ENCODE measurements at places on chromosomes 1 and 21.
A peak's percentile ranks its signal among the peaks of the same experiment; 100 is the strongest.

DNA sequence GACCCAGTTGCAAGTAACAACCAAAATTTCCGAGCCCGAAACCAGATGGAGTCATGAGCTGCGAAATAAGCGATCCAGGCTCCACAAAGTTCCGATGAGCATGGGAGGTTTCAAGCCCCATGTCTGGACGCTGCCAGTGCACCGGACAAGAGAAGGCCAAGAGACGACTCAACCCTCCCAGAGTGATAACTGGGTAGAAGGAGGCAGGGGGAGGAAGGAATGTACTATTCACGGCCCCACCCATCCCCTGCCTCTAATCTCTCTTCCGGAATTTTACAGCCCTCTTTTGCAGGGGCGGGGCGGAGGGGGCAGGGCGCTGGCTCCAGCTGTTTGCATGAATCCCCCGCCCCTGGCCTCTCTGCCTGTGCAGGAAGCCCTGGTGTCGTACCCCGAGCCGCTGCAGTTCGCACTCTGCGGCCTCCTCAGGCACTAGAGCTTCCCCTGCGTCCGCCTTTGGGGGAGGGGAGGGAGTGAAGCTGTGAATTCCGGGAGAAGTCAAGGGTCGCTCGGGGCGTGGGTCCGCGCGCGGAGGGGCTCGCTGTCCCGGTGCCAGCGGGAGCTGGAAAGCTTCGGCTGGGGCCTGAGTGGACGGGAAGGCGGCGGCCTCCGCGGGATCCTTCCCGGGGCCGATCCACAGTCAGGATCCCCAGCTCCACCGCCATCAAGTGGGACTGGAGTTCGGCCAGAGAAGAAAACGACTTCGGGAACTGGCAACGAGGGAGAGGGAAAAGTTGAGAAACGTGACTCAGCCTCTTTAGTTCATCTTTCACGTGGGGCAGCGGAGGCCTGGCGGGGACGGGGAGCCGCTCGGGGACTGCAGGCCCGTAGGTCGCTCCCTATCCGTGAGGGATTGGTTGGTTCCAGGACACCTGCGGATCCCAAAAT lies 6.3 kb upstream of the PTP4A2 start:
- peak overlapping the region; percentile 95 for H3K27ac ChIP-seq
- no peaks in the 10 kb centered on the region for H3K27me3 ChIP-seq
- H3K4me1 ChIP-seq = peaks cover 63% of the 10 kb centered on the region
- peak overlapping the region; percentile 67 for H3K4me3 ChIP-seq

GRCh38 chr21:14527696-14528652 lies 18.1 kb downstream of the SAMSN1 start:
- H3K27me3 ChIP-seq = no peaks in the 10 kb centered on the region
- peaks cover 76% of the 10 kb centered on the region for H3K4me1 ChIP-seq
- peak overlapping the region; percentile 99 for H3K27ac ChIP-seq
- H3K36me3 ChIP-seq = peaks cover 49% of the 10 kb centered on the region
- no peak for DNase-seq
- peak overlapping the region; percentile 76 for H3K4me3 ChIP-seq

DNA sequence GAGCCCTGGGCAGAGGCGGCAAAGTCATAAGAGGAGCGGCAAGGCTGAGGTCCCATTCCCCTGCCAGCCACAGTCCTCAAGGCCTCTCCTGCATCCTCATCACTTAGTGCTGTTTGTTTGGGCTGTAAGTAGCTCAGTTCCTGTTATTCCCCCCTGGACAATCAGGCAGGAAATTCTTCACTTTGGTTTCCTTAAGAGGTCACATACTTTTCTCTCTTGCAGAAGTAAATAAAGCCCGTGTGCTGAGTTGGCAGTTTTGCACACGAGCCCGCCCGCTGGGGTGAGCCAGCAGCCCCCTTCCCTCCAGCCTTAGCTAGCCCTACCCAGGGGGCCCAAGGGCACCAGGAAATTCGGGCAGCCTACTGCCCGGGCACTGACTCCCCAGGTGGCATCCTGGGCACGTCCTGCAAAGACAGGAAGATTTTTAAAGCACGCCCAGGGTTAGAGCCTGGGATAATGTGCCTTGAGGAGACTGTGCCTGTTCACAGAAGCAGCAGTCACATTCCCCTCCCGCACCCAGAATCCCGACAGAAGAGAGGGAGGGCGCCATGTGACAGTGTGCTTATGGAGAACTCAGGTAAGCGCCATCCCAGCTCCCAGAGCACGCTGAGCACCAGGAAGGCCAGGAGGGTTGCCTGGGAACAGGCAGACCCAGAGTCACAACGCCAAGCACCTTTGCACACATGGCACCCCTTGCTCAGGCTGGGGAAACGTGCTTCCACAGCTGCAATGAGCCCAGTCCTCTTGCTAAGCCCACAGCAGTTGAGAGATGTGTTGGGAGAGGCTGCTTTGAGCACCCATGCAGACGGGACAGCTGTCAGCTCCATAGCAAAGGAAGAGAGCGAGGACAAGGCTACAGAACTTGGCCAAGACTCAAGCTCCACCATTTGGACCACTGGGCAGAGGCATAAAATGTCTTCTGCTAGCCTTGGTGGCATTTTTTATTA lies 144.5 kb upstream of the TMEM51 start:
- no peaks in the 10 kb centered on the region for H3K4me1 ChIP-seq
- H3K27me3 ChIP-seq = no peaks in the 10 kb centered on the region
- H3K27ac ChIP-seq = no peak overlapping the region
- no peak overlapping the region for H3K4me3 ChIP-seq

DNA sequence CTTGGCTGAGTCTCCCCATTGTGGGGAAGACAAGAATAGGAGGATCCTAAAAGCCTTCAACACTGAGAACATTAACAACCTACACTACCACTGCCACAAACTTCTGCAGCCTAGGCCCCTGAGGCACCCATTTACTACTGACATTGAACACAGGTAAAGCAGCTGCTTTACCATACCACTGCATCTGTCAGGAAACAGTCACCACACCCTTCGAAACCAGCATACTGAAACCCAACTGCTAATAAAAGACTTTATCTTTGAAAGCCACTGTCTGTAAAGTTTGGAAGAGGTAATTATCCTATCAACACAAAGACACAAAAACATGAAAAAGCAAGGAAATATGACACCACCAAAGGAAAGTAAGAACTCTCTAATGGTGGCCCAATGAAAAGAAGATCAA lies 7.4 kb downstream of the IFNAR1 start:
- no peak for DNase-seq
- H3K27ac ChIP-seq = peak overlapping the region; percentile 10
- H3K4me3 ChIP-seq = no peak overlapping the region
- H3K4me1 ChIP-seq = peaks cover 67% of the 10 kb centered on the region

GRCh38 chr1:72007312-72007711 lies 275.0 kb downstream of the NEGR1 start:
- no peak overlapping the region for H3K27ac ChIP-seq
- no peak overlapping the region for H3K4me3 ChIP-seq
- no peaks in the 10 kb centered on the region for H3K4me1 ChIP-seq
- H3K36me3 ChIP-seq = no peaks in the 10 kb centered on the region
- no peak for DNase-seq

- H3K27ac ChIP-seq = no peak overlapping the region
- peaks cover 13% of the 10 kb centered on the region for H3K27me3 ChIP-seq
- H3K36me3 ChIP-seq = no peaks in the 10 kb centered on the region
- no peak overlapping the region for H3K4me3 ChIP-seq
Measured at GRCh38 chr1:204872262-204872881, 1.7 kb downstream of the NFASC start.

GRCh38 chr1:63453232-63453631 lies 69.8 kb downstream of the ITGB3BP start:
- H3K4me3 ChIP-seq = no peak overlapping the region
- H3K27ac ChIP-seq = no peak overlapping the region
- no peak for DNase-seq
- peaks cover 36% of the 10 kb centered on the region for H3K36me3 ChIP-seq

GRCh38 chr1:33710967-33711366 lies 152.9 kb upstream of the HMGB4 start:
- H3K4me3 ChIP-seq = no peak overlapping the region
- H3K4me1 ChIP-seq = peaks cover 1% of the 10 kb centered on the region
- no peak overlapping the region for H3K27ac ChIP-seq

- no peak for DNase-seq
- no peak overlapping the region for H3K4me3 ChIP-seq
- peaks cover 3% of the 10 kb centered on the region for H3K4me1 ChIP-seq
- peak overlapping the region; percentile 13 for H3K27ac ChIP-seq
- H3K27me3 ChIP-seq = no peaks in the 10 kb centered on the region
- peaks cover 96% of the 10 kb centered on the region for H3K36me3 ChIP-seq
Measured at GRCh38 chr1:41558761-41559171, 74.3 kb upstream of the EDN2 start.

DNA sequence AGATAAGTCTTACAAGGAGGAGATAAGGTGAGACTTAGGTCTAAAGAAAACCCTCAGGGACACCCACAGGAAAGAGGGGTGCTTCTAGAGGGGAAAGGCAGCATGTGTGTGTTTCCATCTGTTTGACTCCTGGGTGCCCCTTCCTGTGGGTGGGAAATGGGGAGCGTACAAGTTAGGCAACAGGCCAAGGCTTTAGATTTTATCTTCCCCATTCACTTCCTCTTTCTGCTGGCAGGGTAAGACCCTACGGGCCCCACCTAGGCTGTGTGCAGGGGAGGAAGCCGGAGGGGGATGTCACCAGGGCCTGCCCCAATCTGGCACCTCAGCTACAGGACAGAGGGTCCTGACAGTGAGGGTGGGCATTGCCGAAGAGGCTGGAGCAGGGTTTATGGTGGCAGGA lies 2.5 kb upstream of the OLIG1 start:
- DNase-seq = no peak
- peaks cover 82% of the 10 kb centered on the region for H3K27me3 ChIP-seq
- peaks cover 21% of the 10 kb centered on the region for H3K4me1 ChIP-seq
- no peak overlapping the region for H3K27ac ChIP-seq
- no peak overlapping the region for H3K4me3 ChIP-seq

DNA sequence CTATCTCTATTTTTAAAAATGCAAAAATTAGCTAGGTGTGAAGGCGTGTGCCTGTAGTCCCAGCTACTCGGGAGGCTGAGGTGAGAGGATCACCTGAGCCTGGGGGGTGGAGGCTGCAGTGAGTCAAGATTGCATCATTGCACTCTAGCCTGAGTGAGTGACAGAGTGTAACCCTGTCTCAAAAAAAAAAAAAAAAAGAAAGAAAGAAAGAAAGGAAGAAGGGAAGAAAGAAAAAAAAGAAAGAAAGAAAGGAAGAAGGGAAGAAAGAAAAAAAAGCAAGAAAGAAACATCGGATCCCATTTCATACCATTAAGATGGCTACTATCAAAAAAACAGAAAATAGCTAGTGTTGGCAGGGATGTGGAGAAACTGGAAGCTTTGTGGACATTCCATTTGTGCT lies 136.8 kb upstream of the WNT4 start:
- H3K27me3 ChIP-seq = peaks cover 34% of the 10 kb centered on the region
- no peaks in the 10 kb centered on the region for H3K36me3 ChIP-seq
- no peak overlapping the region for H3K4me3 ChIP-seq
- H3K27ac ChIP-seq = no peak overlapping the region
- DNase-seq = no peak

DNA sequence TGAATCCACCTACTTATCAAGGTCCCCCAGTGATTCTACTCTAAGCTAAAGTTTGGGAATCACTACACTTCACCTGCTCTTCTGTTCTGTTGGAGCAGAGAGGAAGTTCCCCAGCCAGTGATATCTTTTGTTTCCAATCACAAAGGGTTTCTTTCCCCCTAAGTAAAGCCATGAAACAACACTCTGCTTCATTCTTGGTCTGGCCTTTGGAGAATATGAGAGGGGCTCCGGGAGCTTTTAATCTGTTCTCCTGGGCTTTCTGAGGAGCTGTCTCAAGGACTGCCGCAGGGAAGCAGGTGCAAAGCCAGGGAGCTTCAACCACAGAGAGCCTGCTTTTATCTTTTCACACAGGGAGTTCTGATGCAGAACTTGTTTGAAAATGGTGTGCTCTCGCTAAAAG lies 10.1 kb upstream of the SLAMF9 start:
- no peak overlapping the region for H3K4me3 ChIP-seq
- peaks cover 30% of the 10 kb centered on the region for H3K27me3 ChIP-seq
- no peak for DNase-seq
- H3K36me3 ChIP-seq = no peaks in the 10 kb centered on the region
- H3K27ac ChIP-seq = no peak overlapping the region
- peaks cover 4% of the 10 kb centered on the region for H3K4me1 ChIP-seq

DNA sequence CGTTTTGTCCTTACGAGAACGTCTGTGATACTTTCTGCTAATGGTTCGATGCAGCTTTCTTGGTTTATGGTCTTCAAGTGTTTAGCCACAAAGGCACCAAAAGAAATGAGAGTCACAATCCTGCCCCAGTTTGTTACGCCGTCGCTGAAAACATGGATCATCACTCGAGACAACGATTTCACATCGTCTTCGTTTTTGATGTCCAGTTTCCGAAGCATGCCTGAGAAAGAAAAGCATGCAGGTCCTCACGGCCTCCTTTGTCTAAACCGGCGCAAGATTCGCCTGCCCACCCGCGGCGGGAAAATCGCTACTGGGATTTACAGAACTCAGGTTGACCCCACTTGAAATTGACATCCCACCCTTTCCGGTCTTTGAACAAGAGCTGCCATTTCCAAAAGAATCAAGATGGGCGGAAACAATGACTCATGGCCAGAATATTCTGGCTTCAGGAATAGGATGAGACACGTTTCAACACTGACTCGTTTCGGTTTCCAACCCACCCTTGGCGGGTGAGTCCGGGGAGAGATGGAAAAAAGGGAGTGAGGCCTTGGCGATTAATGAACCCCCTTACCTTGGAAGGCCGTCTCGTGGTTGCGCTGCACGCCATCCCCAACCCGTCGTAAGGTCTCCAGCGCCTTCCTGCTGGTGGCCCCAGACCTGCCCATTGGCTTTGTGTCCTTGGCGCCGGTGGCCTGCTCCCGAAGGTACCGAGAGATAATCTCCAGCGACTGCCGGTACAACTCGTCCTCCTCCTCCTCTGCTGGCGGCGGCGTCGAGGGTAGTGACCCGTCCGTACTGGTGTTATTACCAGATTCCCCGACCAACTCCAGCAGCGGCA lies 919 bp downstream of the MCL1 start:
- H3K4me1 ChIP-seq = peaks cover 39% of the 10 kb centered on the region
- peak overlapping the region; percentile 99 for H3K27ac ChIP-seq
- H3K36me3 ChIP-seq = peaks cover 59% of the 10 kb centered on the region
- DNase-seq = peak; percentile 78
- H3K4me3 ChIP-seq = peak overlapping the region; percentile 99

GRCh38 chr1:200654660-200655059 lies 15.0 kb downstream of the DDX59 start:
- peaks cover 27% of the 10 kb centered on the region for H3K4me1 ChIP-seq
- H3K36me3 ChIP-seq = peaks cover 71% of the 10 kb centered on the region
- no peak for DNase-seq
- no peak overlapping the region for H3K4me3 ChIP-seq
- H3K27me3 ChIP-seq = no peaks in the 10 kb centered on the region

- no peak overlapping the region for H3K4me3 ChIP-seq
- H3K4me1 ChIP-seq = no peaks in the 10 kb centered on the region
- DNase-seq = no peak
- peaks cover 2% of the 10 kb centered on the region for H3K27me3 ChIP-seq
Measured at GRCh38 chr1:86137436-86137835, 19.1 kb downstream of the COL24A1 start.

- no peak overlapping the region for H3K27ac ChIP-seq
- no peak overlapping the region for H3K4me3 ChIP-seq
- H3K36me3 ChIP-seq = no peaks in the 10 kb centered on the region
- H3K4me1 ChIP-seq = no peaks in the 10 kb centered on the region
- peaks cover 5% of the 10 kb centered on the region for H3K27me3 ChIP-seq
Measured at GRCh38 chr1:118963456-118964430, 24.4 kb downstream of the TBX15 start.
